ENCODE measurements at places on chromosomes 4 and X.

- DNase-seq: peak; percentile 1
Observed at GRCh38 chr4:26372525-26373172, 51.8 kb downstream of the RBPJ start.

DNA sequence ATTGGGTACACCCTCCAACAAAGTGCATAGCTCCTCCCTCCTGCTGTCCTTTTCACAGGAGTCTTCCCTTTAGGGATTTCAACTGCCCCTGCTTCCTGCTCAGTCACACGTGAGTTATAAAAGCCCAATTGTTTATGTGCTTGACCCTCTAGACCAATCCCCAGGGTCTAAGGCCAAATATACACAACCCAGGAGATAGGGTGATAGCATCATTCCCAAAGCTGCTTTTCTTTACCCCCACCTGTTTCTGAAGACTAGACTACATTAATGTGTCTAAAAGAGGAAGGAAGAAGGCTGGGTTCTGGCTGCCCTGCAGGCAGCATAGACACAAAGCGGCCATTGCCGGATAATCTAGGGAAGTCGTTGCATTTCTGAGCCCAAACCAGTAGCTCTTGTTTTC lies 526.7 kb upstream of the FRG1 start:
- DNase-seq: no peak

- no peak for DNase-seq
Observed at GRCh38 chrX:140500441-140500840, 4.4 kb downstream of the SOX3 start.

GRCh38 chr4:97924341-97924958 lies 218.8 kb downstream of the STPG2 start:
- DNase-seq: no peak

DNA sequence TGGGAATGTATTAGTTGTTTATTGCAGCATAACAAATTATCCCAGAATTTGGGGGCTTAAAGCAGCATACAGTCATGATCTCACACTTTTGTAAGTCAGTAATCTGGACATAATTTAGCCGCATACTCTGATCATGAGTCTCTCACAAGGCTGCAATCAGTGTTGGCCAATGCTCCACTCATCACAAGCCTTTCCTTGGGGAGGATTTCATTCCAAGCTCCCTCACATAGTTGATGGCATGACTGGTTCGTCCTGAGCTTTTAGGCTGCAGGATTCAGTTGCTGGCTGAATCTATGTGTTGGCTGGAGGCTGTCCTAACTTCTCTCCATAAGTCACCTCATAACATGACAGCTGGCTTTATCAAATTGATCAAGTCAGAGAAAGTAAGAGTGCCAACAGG lies 1568.6 kb upstream of the PCDH7 start:
- no peak for DNase-seq

DNA sequence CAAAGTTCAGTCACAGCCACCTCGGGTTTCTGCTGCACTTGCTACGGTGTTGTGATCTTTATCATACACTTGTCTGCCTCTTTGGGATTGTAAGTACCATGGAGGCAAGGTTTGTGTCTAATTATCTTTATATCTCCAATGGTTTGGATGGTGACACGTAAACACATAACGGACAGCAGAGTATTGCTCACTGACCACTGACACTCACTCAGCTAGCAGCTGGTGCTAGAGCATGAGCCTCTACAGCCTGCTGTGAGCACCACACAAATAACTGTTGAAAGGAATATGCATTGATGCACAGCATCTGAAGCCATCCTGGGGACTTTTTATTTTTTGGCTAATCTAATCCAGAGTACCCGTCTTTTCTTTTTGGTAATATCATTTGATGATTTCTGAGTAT lies 156.0 kb downstream of the DCLK2 start:
- no peak for DNase-seq

- no peak for DNase-seq
Observed at GRCh38 chr4:159240046-159240445, 137.2 kb downstream of the RAPGEF2 start.

- DNase-seq: no peak
Observed at GRCh38 chrX:55710701-55711100, 6.8 kb upstream of the RRAGB start.

GRCh38 chr4:106803083-106803482 lies 233.0 kb downstream of the DKK2 start:
- DNase-seq: no peak

- no peak for DNase-seq
Observed at GRCh38 chr4:79977131-79977840, 95.7 kb downstream of the ANTXR2 start.

DNA sequence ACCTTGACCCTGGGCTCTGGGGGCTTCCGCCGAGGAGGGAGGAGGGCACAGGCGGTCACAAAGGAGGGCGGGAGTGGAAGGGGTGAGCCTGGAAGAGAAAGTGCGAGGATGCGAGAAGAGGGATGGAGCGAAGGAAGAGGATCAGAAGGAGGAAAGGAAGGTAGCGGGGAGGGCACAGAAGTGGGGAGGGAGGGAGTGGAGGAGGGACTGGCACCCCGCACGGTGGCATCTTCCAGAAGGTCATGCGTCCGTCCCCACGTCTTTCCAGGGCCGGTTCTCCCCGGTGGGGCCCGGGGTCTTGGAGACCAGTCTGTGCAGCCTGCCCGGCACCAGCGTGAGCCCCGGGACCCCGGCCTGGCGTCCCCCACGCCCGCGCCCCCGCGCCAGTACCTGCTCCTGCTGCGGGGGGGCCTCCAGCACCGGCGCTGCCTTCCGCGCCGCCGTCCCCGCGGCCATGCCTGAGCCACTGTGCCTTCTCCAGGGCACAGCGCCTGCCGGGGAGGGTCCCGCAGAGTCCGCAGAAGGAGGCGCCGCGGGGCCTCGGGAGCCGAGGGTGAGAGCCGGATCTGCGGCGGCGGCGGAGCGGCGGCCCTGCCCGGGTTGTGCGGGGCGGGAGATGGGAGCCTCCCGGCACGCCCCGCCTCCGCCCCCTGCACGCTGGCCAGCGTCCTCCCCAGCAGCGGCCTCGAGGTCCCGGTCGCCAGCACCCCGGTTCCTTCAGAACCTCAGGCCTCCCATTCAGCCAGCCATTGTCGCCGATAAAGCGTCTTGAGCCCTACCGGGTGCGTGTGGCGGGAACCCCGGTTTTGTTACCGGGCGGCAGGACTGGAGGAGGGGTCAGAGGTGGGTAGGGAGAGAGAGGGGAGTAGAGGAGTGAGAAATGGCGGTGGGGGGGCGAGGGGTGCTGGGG lies at the start of gene RNF175:
Gene RNF175, minus strand, starts transcription at position 618 of the 910 bp plus-strand sequence. Its CDS starts 162 bp downstream, at position 456.
- DNase-seq: peak; percentile 23

DNA sequence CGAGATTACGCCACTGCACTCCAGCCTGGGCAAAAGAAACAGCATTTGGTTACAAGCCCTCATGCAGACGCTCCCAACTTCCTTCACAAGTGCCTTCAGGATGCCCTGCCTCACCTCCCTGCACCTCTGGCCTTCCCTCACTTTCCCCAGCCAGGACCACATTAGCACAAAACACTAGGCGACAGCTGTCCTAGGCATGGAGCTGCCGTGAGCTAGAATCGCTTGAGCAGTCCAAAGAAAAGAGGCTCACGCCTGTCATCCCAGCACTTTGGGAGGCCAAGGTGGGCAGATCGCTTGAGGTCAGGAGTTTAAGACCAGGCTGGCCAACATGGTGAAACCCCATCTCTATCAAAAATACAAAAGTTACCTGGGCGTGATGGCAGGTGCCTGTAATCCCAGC lies 15.8 kb downstream of the RNF212 start:
- no peak for DNase-seq

DNA sequence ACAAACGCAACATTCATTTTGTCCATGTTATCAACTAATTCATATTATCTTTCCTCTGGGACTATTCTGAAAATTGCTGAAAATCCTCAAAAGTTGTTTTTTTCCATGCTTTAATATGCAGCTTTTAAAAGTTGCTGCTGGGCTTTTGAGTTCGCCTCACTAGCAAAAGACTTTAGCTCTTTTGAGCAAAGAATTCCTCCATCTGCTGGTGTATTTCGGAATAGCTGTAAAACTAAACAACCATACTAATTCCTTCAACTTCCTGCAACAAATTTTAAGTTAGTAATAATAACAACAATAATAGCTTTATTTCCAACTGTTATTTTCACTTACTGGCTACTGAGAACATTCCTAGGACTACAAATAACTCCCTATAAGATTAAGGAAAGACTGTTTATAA lies 124.5 kb upstream of the PLAC1 start:
- DNase-seq: no peak

GRCh38 chrX:703466-703865 lies 72.9 kb downstream of the SHOX start:
- no peak for DNase-seq

DNA sequence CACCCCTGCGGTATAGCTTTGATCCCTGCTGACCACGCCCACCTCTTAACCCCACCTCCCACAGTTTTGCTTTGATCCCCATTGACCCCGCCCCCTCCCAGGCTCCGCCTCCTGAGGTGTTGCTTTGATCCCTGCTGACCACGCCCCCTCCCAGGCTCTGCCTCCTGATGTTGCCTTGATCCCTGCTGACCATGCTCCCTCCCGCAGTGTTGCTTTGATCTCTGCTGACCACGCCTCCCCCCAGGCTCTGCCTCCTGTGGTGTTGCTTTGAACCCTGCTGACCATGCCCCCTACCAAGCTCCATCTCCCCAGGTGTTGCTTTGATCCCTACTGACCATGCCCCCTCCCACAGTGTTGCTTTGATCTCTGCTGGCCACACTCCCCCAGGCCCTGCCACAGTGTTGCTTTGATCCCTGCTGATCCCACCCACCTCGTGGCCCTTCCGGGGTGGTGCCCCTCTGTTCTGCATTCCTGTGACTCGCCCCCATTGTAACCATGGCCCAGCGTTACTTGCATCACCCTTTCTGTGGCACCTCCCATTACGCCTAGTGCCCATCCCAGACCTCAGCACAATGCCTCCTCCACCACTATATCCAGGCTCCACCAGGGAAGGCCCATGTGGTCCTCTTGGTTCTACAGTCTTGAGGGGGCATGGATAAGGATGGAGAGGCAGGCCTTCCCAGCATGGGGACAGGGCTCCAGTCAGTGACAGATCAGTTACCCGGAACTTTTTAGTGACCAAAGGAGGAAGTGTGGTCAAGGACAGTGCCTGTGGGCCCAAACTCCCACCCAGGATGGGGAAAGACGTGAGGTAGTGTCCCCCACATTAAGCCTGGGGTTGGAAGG lies 70.8 kb downstream of the ADRA2C start:
- no peak for DNase-seq

- DNase-seq: no peak
Observed at GRCh38 chr4:96742332-96743014, 902.6 kb downstream of the PDHA2 start.

- DNase-seq: peak; percentile 25
Observed at GRCh38 chr4:6250235-6250983, 19.2 kb upstream of the WFS1 start.

DNA sequence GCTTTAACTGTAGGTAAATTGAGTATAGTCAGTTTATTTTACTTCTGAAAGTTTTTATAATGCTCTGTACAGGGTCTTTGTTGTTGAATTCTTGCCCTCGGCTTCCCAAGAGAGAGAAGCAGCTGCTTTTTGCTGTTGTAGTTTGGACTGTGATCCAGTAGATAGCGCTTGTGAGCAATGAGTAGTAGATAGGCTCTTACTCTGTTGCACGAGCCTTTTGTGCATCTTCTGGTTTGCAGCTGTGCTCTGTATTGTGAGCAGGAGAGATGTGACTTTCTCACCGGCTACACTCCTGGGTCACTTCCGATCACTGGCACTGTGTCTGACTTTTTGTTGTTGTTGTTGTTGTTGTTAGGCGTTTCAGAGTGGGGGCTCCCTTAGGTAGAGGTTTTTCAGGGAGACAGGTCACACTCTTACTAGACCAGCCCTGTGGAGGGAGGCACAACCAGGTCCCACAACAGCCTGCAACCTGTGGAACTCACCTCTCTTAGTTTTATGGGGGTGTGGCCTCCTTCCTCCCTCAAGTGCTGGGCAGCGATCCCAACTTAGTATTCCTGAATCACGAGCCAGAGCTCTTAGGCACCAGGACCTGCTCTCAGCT lies 822.1 kb upstream of the GALNTL6 start:
- no peak for DNase-seq

DNA sequence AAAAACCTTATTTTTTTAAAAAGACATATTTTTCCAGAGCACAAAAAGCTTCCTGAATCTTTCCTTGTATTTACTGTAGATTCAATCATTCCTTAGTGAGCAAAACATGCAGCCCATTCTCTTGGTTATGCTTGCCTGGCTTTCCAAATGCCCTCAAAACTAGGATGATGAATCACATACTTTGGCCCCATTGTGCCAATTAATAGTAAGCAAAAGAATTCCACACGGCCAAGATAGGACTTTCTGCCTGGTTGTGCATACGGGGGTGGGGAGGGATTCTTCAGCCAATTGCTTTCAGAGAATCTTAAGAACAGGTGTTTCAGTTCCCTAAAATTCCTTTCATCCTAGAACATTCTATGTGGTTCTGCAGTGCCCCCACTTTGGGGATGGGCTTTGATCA lies 7.0 kb downstream of the RAI2 start:
- DNase-seq: no peak

DNA sequence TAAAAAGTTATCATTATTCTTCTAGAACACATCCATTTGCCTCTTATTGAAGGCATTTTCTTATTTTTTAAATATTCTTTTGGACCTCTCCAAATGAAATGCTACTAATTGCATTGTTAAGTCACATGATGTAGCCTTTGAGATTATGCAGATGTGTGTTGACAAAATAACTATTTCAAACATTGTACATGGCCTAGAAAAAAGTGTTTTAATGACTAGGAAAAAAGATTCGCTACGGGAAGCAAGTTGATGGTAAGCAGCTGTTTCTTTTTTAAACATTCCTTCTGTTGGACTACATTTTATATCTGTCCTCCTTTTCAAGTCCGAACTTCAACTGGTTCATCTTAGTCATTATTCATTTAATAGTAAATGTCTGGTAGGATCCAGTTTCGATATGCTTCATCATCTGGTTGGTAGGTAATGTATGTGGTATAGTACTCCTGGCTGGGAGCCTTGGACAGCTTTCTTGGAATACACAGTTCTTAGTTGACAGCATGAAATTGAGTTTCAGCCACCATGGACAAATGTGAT lies 34.3 kb upstream of the GUCY1A1 start:
- DNase-seq: no peak

DNA sequence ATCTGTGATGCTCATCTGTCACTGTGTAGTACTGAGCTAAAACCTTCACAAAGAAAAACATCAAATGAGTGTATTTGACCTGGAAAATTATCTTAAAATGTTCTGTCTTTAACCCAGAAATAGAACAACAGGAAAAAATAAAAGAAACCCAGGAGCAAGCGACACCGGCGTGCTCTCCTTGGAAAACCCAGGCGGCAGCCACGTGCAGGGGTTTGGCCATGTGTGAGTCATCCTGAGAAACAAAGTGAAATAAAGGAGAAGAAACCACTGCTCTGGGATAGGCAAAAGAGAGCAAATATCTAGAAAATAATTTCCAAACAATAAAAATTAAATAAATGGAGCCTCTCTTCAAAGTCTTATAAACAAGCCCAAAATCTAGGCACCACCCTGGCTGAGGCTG lies 20.0 kb upstream of the TMEM128 start:
- DNase-seq: no peak

DNA sequence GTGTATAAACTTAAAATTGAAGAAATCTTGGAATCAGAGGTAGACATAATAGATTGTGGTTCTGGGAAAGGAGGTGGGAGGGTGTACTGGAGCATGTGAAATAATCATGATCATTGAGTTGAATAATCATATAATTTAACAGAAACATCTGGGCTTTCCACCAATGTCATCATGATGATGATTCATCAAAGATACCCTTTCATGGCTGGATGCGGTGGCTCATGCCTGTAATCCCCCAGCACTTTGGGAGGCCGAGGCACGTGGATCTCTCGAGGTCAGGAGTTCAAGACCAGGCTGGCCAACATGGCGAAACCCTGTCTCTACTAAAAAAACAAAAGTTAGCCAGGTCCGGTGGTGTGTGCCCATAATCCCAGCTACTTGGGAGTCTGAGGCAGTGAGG lies 6.7 kb upstream of the RUFY3 start:
- DNase-seq: no peak

GRCh38 chrX:17878028-17878670 lies 17.1 kb upstream of the RAI2 start:
- DNase-seq: no peak
